ENCODE measurements at places on chromosomes 3 and 15.

GRCh38 chr3:63395960-63396359 is 117.9 kb downstream of the SYNPR start:
- DNase-seq = no peak

DNA sequence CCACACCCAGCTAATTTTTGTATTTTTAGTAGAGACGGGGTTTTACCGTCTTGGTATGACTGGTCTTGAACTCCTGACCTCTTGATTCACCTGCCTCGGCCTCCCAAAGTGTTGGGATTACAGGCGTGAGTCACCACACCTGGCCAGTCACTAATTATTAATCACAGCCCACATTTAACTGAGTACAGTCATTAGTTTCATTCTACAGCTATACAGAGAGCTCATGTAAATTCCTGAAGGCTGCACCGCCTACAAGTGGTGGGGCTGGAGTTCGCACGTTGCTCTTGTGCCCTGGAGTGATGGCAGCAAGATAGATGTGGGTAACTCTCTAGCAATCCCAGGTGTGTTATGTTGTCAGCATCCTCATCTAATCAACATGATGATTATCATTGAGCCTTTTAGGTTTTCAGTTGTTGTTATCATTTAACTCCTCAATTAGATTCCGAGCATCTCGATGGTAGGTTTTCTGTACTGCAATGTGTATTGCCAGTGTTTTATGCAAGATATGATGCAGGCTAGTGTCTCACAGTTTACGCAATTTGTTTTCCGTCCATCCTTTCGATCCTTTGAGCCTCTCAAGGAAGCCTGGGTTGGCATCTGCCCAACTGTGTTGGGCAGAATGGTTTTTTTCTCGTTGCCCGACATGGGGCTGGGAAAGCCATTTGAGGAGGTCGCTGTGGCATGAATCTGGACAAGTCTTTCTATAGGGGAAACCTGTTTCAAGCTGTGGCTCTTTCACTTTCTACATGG is 216.3 kb downstream of the LPP start:
- no peak for DNase-seq

GRCh38 chr15:41896566-41896965 is 2.7 kb upstream of the SPTBN5 start:
- DNase-seq = no peak

DNA sequence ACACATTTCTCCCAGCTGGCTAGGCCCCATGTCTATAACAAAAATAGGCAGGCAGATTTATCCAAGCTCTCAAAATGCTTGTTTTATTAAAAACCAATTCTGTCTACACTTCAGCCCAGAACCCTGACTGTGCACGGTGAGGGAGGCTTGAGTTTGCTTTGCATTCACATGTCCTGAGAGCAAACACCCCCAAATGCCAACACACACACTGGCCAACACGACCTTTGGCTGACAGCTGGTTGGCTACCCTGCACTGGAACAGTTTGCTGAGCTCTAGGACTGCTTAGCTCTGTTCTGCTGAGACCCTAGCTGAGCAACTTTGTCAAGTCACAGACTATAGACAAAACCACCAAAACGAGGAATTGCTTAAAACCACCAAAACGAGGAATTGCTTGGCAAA is 3.6 kb downstream of the STIMATE start:
- no peak for DNase-seq

GRCh38 chr15:91956026-91956723 is 102.7 kb downstream of the SLCO3A1 start:
- no peak for DNase-seq

DNA sequence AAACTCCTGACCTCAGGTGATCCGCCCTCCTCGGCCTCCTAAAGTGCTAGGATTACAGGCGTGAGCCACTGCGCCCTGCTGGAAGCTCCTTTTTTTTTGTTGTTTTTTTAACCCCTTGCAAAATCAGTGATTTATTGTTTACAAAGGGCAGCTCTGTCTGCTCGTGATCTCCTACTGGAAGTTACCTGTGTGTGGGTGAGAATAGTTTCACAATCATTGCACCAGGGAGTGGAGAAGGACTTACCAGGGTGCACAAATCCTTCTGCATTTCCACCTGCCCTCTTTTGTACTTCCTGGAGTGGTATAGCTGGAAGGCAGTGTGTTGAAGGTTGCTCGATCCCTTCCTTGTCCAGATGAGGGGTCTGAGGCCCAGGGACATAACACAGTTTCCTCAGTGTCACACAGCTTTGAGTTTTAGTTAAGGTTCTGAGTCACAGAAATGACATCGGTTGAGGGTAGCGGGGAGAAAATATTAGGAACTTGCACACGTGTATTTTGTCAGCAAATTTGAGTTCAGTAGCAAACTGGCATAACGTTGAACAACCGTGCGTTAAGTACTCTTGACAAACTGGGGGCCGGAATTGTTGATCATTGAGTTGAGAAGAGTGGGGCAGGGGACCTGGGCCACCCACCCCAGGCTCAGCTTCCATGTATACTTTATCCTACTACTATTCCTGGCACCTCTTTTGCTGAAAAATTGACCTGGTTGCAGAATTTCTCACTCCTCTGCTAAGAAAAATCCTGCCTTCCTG is 11.3 kb upstream of the TRAK1 start:
- no peak for DNase-seq

DNA sequence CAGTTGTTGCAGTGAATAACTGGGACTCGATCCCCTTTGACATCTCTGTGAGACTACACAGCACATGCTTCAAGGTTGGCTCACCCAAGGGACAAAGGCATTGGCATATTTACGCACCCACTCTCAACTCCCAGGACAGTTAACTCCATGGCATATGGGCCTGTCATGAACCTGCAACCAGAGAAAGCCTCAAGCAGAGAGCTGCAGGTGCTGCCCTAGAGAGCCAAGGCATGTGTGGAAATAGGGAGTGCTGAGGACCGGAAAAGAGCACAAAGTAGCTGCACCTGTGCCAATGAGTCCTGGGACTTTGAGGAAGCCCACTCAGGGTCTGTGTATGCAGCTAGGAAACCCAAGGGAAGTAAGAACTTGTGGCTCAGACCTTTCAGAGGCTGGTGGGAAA is 32.9 kb upstream of the SLC24A5 start:
- DNase-seq = no peak

- no peak for DNase-seq
These were observed 49.4 kb upstream of the ACVR2B start for GRCh38 chr3:38404286-38404685.

DNA sequence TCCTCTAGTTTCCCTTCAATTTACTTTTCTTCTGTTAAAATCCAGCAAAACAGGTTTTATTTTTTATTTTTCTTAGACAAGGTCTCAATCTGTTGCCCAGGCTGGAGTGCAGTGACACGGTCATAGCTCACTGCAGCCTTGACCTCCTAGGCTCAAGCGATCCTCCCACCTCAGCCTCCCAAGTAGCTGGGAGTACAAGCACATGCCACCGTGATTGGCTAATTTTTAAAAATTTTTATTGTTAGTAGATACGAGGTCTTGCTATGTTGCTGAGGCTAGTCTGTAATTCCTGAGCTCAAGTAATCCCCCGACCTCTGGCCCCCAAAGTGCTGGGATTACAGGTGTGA is 41.6 kb downstream of the ILDR1 start:
- DNase-seq = no peak

GRCh38 chr3:13896473-13897154 is 16.7 kb upstream of the WNT7A start:
- no peak for DNase-seq

DNA sequence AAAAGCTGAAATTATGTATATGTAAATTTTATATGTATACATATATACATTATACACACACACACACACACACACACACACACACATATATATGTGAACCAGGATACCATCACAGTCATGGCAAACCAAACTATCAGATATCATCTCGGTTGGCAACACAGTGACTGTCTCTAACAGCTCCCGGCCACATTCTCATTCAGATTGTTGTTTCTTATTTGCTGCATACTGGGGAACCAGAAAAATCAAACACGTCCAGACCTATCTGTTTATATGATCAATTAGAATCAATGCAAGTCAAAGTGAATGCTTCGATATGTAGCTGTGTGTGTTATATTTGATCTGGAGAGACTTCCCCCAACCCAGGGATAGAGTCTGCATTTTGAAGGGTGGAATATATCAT is 61.1 kb downstream of the TIPARP start:
- no peak for DNase-seq

GRCh38 chr3:27575499-27575898 is 91.3 kb upstream of the SLC4A7 start:
- DNase-seq = no peak

DNA sequence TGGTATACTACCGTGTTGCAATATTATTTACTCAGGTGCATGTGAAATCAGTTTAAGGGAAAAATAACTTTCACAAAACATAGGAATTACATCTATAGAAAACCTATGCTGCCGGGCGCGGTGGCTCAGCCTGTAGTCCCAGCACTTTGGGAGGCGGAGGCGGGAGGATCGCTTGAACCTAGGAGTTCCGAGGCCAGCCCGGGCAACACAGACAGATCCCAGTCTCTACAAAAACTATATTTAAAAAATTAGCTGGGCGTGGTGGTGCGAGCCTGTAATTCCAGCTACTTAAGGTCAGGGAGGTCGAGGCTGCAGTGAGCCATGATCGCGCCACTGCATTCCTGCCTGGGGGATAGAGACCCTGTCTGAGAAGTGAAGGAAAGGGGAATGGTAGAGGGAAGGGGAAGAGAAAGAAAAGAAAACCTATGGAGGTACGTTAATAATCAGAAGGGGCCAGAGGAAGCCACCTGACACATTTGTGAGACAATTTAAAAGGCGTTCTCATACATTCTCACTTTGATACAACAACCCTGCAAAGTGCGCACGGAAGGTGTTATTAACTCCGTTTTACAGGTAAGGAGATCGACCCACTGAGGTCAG is 456 bp upstream of the TMEM62 start:
- no peak for DNase-seq

DNA sequence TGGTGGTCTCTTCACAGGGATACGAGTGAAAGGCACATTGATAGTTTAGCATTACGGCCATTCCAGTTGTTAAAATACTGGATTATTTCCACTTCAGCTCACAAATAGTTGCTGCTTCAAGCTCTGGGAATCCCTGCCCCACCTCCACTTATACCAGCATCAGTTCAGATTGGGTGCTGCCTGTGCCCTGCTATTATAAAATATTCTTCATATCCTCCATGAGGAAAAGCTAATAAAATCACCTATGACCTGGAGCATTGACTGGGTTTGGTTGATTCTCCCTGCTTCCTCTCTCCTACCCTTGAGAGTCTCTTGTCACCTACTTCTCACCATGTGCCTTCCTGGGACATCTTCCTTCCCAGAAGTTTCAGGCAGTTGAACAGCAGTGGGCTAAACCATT is 529.0 kb downstream of the MCTP2 start:
- no peak for DNase-seq

DNA sequence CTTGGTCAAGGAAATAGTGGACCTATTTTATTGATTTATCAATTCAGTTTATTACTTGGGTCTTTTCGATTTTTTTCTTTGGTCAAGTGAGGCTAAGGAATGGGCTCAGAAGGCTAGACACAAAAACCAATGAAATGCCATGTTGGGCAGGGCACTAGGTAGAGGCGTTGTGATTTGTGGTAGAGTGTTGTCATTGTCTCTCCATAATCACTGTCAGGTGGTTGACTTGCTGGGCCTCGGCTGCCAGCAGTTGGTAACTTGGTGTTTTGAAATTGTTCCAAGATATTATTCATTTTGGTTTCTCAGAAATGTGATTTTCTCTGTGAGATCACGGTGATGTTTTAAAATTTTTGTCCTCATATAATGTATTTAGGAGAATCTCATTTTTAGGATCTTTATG is 173.6 kb downstream of the KLHL25 start:
- DNase-seq = no peak

DNA sequence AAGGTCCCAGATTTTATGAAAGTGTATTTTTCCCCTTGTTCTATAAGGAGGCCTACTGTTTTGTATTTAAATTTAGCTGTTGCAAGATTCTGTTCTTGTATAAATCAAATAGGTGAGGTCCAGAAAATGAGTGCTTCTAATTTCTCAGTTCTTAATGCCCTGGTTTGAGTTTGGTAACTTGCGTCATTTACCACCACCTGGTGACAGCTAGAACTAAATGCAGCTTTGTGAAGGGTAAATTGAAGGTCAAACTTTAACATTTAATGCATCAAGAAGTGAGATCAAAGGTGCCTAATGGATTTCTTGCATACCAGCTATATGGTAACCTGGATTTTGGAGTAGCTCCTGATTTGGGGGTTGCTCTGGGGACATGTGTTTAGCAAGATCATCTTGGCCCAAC is 50.7 kb upstream of the POLR2M start:
- DNase-seq = no peak

- DNase-seq = no peak
These were observed 5.0 kb upstream of the NCBP2 start for GRCh38 chr3:196947136-196947859.

DNA sequence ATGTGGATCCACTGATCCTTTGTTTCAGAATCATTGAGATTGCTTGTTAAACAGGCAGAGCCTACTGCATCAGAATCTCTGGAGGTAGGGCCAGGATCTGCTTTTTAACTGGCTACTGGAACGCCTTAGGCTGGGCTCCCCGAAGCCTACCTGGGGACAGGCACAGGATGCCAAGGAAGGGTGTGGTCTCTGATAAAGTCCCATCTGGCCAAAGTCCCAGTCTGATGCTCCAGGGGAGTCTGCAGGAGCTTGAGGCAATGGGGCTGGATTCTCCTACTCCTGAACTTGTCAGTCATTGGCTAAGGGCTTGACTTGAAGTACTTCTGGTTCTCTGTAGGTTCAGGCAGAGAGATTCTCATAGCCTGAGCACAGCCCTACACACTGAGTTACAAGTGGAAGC is 22.4 kb upstream of the CCK start:
- DNase-seq = no peak

- DNase-seq = no peak
These were observed 31.4 kb downstream of the SETMAR start for GRCh38 chr3:4334548-4334947.

GRCh38 chr3:126577261-126577660 is 18.5 kb upstream of the C3orf22 start:
- no peak for DNase-seq

DNA sequence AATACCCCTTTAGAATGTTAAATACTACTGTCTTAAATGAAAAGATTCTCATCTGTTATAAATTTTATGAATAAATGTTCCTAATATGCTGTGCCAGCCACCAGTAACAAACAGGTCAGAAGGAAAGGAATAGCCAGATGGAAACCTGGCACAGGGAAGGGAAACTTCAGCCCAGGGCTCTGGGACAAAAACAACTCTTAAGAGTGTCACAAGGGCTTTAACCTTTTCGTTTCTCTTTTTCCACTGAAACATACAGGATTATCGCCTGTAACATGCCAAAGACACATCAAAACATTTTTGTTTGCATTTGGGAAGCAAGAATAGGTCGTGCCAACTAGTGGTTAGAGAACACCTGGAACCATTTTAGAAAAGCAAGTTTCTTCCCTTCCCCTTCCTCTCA is 109.0 kb upstream of the NEDD4 start:
- no peak for DNase-seq

DNA sequence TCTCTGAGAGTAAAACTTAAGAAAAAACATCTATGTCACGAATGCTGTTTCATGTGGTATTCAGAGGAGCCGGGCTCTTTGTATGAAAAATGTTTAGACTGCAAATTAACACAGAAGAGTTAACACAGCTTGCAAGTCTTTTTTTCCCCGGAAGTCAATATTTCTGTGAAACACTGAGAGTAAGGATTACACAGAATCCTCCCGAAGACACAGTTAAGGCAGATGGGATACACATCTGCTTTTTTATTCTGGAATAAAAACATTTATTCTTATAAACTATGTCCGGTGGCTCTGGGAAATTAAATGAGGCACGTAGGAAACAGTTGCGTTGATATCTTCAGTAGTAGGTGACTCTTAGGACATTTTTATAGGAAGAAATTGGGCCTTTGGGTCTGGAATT is 180.6 kb downstream of the PTPRG start:
- no peak for DNase-seq

All from activated CD8-positive, alpha-beta memory T cell treated with anti-CD3 and anti-CD28 coated beads for 4 hours (primary cell).